Activated T-helper 1 cell treated with anti-CD3 and anti-CD28 coated beads, Interleukin-2, amount 50 U/mL, for 16 hours (primary cell): ENCODE measurements at places on chromosomes 7 and 10.

DNA sequence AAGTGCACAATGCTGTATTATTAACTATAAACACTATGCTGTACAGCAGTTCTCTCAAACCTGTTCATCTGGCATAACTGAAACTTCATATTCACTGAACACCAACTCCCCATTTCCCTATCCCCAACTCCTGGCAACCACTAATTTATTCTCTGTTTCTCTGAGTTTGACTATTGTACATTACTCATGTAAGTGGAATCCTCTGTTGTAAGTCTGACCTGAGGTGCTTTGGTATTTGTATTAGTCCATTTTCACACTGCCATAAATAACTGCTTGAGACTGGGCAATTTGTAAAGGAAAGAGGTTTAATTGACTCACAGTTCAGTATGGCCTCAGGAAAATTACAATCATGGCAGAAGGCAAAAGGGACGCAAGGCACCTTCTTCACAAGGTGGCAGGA, 266.3 kb downstream of the PPP1R3A start:
- DNase-seq: no peak

DNA sequence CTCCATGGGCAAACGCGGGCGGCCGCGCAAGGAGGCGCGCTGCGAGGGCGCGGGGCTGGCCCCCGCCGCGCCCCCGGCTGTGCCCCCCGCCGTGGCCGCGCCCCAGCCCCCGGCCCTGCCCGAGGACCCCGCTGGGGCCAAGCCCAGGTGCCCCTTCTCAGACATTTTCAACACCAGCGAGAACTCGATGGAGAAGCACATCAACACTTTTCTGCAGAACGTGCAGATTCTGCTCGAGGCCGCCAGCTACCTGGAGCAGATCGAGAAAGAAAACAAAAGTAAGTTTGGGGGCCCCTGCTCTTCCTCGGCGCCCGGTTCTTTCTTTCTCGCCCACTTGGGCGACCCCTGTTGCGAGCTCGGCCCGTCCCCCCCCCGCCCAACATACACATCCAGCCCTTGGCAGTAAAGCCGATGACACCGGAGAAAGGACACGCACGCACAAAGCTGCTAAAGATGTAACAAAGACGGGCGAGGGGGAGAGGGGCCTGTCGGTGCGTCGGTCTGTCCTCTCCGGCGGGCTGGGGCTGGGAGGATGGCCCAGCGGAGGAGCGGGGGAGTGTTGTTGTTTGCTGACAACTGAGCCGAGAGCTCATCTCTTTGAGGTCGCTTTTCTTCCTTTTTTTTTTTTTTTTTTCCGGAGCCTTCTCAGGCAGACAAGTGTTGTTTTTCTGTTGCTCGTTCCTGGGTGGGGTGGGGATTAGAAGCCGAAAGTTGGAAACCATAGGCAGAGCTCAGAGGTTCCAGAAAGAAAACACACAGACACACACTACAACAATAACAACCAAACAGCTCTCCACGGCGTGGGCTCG, 604 bp downstream of the MXI1 start:
- peak; percentile 41 for DNase-seq

DNA sequence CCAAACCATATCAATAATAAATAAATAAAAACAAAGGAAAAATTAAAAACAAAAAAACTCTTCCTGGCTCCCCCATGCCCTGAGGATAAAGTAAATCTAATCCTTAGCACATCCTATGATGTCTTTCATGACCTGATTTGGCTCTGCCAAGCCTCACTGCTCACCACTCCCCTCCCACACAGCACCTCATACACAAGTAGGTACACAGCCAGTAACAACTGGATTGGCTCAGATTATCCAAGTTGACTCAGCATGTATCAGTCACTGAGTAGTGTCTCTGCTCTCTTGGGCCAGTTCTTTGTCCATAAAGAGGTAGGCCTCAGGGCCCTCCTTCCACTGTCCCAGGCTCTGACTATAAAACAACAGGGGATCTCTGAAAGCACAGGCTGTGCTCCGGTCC, 99.6 kb downstream of the STRA8 start:
- no peak for DNase-seq

- DNase-seq: no peak
These were observed 4.9 kb upstream of the SRRM3 start for GRCh38 chr7:76196786-76197185.

DNA sequence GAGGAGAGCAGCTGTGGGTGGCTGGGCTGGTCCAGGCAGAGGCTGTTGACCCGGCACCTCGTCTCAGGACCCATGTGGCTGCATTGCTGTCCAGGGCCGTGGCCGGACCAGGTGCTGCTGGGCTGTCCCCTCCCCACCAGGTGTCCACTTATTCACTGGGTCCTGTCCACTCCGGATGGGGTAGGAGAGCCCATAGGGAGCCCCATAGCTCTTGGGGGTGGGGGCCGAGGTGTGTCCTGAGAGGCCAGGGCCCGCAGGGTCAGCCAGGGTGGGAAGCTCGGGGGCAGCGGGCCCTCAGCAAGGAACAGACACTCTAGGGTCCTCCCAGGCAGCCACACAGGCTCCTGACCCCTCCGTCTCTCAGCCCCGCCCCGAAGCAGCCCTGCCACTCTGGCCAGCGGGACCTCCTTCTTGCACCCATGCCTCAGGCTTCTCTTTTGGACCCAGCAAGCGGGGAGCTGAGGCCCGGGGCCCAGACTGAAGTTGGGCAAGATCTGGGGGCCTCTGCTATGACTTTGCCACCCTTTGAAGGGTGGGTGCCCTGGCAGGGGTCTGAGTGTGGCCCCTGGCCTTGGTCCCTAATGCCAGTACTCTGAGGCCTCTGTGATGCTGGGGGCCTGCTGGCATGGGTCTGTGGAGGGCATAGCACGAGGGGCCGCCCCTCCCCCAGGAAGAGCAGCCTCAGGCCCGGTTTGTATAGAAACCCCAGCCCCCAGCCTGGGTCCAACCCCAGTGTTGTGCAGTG, 86.4 kb downstream of the NKX6-2 start:
- DNase-seq: no peak

- no peak for DNase-seq
These were observed 71.7 kb upstream of the ADAM12 start for GRCh38 chr10:126459878-126460481.

GRCh38 chr10:29608476-29609301, 26.1 kb downstream of the SVIL start:
- DNase-seq: no peak

DNA sequence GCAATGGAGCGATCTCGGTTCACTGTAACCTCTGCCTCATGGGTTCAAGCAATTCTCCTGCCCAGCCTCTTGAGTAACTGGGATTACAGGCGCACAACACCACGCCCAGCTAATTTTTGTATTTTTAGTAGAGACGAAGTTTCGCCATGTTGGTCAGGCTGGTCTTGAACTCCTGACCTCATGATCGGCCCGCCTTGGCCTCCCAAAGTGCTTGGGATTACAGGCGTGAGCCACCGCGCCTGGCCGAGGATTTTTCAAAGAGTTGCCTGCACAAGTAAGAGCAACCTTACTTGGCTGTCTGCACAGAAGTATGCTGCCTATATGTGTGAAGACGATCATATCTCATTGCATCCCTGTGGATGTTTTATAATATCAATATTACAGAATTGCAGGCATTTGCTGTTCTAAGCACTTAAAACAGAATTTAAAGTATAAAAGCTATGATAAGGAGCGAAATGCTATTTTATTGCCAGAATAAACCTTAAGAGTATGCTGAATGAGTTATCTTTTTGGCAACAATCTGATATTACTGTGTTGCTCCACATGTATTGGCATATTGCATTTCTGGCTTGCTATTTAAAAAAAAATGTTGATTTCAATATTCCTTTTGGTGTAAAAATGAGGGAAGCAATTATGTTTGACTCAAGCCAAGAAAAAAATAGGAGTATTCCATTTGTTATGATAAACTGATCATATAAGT, 379.4 kb upstream of the SEMA3D start:
- DNase-seq: no peak

DNA sequence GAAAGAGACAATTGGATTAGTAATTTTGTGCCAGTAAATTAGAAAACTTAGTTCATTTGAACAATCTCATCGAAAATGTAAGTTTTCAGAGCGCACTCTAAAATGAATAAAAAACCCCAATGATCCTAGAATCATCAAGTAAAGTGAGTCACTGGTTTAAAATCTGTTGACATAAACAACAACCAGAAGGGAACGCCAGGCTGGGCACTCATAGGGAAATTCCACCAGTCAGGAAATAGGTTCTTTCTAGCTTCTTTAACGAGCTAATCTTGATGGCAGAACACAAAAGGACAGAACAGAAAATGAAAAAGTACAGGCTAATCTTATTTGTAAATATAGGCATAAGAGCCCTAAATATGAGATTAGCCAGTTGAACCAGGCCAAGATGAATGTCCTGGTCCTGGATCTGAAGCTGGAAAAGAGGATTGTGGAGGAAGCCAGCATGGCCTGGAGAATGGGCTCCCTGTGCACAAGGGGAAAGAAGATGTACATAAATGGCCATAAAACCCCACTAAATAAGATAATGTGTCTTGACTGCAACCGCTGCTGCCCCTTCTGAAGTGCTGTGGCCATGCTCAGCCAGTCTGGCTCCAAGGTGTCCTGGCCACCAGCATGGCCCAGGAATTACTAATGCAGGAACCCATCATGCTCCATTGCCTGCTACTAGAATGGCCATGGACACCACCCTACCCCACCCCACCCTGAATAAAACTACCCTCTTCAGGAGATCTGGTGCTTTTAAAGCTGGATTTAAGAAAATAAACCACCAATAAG, 114.0 kb downstream of the WDFY4 start:
- DNase-seq: no peak

DNA sequence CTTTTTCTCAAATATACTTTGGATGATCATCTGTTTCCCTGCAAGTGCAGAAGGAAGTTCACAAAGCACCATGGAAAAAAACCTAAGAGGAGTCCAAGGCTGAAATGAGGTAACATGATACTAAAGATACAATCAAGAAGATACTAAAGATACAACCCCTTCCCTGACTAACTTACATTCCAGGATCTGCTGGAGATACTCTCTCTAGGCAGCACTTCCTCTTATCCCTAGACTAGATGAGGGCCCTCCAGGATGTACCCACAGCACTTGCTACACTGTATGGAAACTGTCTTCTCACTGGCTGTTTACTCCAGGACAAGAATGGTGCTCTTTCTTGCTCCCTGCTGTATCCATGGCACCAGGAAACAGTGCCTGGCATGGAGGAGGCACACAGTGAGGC, 116.4 kb upstream of the NFE2L3 start:
- no peak for DNase-seq

- DNase-seq: no peak
These were observed 194.4 kb upstream of the PRSS1 start for GRCh38 chr7:142554560-142555532.

GRCh38 chr7:85806321-85806720, 619.5 kb upstream of the SEMA3D start:
- DNase-seq: no peak

DNA sequence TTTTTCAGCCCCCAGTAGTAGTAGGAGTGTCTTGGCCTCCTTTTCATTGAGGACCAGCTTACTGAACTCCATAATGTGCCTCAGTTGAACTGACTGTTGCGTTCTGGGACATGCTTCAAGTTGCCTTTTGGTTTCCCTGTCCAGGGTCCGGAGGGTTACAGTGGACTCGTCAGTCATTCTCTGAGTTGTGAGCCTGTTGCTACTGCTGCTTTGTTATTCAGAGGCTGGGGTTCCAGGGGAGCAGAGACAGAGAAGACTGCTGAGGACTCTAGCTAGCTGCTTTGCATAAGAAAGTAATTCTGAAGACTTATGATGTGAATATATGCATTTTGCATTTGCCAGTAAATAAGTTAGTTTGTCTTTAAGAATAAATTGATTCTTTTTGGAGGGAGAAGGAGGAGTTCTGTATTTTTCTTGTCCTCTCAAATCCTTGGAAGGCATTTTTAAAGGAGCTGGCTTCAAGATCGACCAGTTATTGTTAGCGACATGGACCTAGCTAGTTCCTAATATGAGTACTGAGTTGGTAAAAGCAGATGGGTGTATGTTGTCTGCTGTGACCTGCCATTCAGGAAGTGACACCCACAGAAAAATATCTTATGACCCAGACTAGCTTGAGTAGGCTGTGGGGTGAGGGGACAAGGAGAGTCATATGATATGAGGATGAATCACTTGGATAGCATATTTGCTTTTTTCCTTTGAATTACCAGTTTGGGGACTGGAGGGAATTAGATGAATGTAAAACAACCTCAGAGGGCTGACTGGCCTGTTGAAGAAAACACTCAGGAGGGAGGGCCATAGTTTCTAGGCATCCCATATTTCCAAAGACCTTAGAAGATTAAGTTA, 8.3 kb downstream of the PI4K2A start:
- no peak for DNase-seq

- DNase-seq: no peak
These were observed 249.8 kb downstream of the AUTS2 start for GRCh38 chr7:69847921-69848612.

DNA sequence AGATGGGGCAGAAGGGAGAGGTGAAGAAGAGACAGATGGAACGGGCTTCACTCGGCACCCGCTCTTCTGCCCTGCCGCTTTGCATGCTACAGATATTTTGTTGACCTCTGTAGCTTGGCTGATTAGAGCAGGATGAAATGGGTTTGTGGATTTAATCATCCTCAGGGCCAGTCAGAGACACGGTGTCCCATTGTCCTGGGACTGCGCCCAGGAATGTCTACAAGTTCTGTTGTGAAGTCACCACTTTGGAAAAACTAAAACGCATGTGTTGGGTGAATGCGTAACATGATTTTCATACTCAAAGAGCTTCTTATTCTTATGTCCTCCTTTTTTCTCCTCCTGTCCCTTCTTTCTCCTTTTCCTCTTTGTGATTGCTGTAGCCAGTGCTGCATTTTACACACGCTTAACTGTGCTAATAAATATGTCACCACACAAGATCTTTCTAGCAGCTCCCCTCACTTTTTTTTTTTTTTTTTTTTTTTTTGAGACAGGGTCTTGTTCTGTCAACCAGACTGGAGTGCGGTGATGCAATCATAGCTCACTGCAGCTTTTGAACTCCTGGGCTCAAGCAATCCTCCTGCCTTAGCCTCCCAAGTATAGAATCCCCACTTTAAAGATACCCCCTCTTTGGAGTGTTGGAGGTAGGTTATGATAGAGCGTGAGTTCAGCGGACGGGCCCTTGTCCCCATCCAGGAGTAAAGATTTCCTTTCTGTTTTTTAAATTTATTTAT, 3.4 kb downstream of the CPA4 start:
- no peak for DNase-seq

DNA sequence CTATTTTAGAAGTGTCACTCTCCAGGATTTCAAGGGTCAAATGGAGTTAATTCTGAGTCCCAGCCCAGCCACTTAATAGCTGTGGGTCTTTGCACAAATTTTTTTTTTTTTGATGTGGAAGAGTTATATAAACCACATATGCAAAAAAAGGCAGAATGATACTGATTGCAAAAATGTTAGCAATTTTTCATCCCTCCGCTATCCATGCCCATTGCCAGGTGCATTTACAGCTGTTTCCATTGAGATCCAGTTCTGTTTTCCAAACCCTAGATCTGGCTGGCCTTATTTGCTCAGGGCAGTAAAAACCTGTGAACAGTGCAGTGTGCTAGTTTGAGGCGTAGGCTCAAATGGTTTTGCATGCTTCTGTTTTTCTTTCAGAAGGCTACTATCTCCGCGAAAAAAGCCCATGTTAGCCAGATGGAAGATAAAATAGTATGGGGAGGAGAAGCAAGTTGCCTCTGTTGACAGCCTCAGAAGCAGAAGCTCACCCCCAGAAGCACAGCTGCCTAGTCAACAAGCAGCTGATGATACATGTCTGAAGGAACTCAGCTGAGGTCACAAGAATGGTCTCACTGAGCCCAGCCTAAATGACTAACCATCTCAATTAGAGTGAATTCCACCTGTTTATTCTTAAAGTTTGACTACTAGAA, 997 bp upstream of the ZNF138 start:
- no peak for DNase-seq

GRCh38 chr7:96089511-96089910, 232.4 kb downstream of the SLC25A13 start:
- DNase-seq: no peak
